ENCODE measurements at places on chromosomes 3 and 15. TPM values are rescaled to one million over a fixed set of nuclear protein-coding genes. Genes with fewer than 3 reads are reported as not detected.

Gene BBX
- 81.8 TPM for total RNA-seq

DNA sequence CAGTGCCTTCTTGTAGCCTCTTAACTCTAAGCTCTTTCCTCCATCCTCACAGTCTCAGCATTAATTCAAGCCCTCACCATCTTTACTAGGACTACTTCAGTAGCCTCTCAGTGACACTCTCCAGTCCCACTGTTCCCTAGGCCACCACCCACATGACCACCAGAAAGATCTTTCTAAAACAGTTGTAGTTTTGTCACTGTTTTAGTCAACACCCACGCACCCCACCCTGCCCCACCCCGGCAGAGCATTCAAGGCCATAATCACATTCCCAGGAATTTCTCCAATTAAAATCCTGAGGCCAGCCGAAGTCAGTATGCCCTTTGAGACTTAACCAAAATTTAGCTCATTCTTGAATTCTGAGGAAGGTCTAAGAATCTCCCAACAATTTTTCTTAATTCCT is 31.2 kb upstream of the PSMD6 start:
- DNase-seq: no peak

DNA sequence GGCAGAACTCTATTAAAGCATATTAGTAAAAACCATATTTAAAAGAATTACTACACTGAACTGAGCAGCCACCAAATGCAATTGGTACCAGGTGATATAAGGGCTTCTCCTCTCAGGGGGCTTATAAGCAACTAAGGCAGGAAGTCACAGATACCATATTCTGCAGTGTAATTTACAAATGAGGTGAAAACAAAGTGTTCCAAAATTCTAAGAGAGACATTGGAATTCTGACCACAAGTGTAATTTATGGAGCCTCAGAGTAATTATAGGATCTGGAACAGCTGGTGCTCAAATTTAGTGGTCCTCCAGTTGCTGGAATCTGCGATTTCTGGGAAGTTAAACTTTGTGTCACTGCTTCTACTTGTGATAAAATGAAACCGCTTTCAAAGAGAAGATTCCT is 3.1 kb upstream of the NR1I2 start:
- DNase-seq: no peak

- no peak for DNase-seq
These were observed 138.0 kb upstream of the BHLHE40 start for GRCh38 chr3:4841225-4841624.

- DNase-seq: no peak
These were observed 41.3 kb downstream of the CA12 start for GRCh38 chr15:63340353-63340752.

DNA sequence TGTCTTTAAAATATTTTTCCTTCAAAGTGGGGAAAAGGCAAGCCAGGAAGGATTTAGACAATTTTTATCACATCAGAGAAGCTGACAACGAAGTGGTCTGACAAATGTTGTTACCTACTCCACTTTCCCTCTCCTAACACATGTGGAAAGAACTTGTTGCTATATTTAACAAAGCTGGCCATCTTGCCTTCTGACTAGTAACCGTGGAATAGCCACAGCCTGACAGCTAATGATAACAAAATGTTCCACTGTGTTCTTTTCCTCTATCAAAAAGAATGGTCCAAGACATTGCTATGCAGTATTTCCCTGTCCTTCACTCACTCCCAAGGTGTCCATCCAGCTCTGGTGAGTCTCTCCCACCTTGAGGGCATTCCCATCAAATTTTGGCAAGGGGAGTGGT is 481.4 kb upstream of the THBS1 start:
- no peak for DNase-seq

DNA sequence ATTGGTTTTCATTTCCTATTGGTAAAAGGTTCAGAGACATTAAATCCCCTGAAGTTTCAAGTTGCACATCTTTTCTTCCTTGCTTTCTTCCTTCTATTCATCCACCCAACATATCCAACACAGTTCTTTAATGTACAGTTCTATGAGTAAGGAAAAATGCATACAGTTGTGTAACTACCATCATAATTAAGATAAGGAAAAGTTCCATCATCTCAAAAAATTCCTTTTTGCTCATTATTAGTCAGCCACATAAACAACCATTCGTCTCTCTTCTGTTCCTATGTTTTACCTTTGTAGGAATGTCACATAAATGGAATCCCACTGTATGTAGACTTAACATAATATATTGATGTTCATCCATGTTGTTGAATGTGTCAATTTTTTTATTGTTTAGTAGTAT is 211.1 kb upstream of the ADAMTS9 start:
- no peak for DNase-seq

- peak; percentile 91 for DNase-seq
These were observed at the start of the genes CYB561D2 and NPRL2 for GRCh38 chr3:50350527-50351322. Gene CYB561D2, plus strand, starts transcription at chr3:50350862. Its CDS starts 572 bp downstream, at chr3:50351434. Gene NPRL2, minus strand, starts transcription at chr3:50350775. Its CDS starts 123 bp downstream, at chr3:50350652.

GRCh38 chr15:24075420-24076089 is 388.4 kb upstream of the NDN start:
- DNase-seq: no peak

DNA sequence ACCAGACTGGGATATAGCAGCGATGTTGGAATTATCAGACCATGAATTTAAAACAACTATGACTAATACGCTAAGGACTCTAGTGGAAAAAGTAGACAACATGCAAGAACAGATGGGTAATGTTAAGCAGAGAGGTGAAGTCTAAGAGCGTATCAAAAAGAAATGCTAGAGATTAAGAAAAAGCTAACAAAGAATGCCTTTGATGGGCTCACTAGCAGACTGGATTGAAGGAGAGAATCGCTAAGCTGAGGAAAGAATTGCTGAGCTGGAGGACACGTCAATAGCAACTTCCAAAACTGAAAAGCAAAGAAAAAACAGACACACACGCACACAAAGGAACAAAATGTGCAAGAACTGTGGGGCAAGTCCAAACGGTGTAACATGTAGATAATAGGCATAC is 20.0 kb upstream of the CMTM6 start:
- no peak for DNase-seq

Gene SAMD7
- total RNA-seq: not detected

DNA sequence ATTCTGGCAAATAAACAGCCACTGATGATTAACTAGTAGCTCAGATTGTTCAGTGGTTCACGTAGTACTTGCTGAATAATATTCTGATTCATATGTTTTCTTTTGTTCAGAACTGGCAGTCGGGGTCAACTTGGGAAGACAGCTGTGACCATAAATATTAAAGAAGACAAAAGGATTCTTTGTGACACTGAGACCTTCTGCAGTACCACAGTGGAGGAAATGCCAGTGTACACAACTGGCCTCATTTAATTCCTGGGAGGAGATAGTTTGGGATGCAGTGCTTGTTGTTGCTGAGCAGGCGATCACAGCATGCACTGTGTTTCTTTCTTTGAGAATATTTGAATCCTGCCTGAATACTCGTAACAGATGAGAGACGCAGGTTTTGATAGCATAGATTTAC is 26.7 kb upstream of the MCF2L2 start:
- peak; percentile 72 for DNase-seq

GRCh38 chr3:3353153-3353552 is 173.7 kb upstream of the CRBN start:
- DNase-seq: no peak

Gene APBA2
- 11.2 TPM for total RNA-seq

GRCh38 chr15:38531509-38531908 is 33.1 kb downstream of the RASGRP1 start:
- peak; percentile 88 for DNase-seq

Gene DUOXA2
- 0.05 TPM for total RNA-seq

Gene FBXO45
- 26.6 TPM for total RNA-seq

GRCh38 chr3:166405896-166406295 is 568.7 kb upstream of the BCHE start:
- peak; percentile 3 for DNase-seq

Gene ATP8B4
- total RNA-seq: 0.89 TPM

DNA sequence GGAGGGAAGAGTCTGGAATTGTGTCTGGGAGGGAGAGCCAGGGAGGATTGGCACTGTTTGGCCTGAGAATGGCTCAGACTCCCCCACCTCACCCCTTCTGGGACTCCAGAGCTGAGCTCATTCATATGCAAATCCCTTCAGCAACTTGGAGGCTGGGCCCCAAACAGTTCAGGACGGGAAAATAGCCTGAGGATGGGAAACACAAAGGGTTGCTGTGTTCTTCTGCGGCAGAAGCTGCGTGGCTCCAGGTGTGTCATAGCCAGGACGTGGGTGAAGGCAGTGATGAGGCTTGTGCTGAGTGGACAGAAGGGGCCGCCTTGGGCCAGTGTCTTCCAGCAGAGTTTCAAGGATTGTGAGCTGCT is 16.6 kb downstream of the MASP1 start:
- peak; percentile 57 for DNase-seq

DNA sequence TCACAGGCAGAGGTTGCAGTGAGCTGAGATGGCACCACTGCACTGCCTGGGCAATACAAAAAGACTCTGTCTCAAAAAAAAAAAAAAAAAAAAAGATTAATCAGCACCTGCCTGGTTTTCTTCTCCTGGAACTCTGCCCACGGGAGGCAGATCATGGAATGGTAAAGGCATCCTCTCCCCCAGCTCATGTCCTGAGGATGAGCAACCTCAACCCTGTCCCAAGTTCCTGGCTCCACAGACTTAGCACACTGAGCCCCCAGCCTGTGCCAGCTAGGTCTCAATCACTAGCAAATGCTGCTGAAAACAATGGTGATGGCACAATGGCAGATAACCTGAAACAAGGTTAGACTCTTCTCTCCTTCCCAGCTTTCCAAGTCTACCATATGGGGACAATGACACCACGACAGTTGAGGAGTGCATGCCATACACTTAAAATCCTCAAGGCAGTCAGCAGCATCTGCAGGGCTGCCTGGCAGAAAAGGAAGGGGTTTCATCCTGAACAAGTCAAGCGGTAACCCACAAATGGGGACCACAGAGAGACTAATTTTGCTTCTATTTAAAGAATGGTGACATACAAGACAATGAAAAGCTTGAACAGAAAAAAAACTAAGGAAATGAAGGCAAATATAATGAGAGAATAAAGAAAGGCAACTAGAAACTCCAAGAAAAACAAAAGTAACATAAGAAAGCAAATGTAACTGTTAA is 4.8 kb downstream of the CLN6 start:
- no peak for DNase-seq

Gene IQCF5
- total RNA-seq: not detected

DNA sequence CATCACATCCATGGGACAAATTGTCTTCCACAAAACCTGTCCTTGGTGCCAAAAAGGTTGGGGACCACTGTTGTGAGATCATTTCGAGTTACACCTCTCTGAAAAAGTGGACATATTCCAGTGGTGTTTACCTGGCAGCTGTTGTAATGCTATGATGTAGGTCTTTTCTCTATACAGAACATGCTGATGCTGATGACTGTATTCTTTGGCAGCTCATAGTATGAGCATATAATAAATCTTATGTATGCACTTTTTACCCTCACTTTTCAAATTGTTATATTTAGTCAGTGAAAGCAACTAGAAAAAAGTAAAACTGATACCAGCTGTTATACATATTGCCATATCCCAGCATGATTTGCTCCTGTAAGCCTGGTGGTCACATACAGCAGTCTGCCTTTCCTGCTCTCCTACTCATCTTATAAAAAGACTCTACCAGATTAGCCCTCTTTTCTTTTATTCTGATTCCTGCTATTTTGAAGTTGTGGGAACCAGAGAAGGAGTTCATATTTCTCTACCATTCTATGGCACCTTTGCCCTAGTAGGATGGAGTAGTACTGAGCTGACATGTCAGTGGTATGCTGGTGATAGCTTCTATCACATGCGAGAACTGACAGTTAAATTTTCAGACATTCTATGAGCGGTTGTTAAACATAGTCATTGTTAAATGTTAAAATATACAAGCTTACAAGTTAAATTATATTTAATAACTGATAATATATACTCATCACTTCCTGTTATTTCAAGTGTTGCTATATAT is 128.7 kb downstream of the FNDC3B start:
- no peak for DNase-seq

DNA sequence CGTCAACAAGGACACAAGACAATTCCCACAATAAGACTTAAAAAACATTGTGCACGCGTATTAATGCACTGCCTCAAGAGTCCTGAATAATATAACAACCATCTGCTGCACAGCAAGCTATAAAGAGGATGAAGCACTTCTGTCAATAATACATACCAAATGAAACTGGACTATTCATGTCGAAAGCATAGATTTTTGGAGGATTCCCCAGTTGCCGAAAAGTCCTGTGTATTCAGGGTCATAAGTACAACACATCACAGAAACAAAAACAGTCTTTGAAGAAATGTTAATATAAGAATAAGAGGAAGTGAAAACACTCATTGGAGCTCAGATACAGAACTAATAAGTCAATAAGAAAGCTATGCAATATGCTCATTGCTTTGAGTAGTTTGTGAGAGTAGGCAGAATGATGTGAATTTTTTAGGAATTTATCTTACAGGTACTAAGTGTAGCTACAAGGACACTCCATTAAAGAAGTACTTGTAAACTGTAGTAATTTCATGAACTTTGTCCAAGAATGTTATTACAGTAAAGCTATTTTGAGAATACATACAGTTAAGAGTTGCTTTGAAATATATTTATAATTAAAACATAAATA is 31.6 kb downstream of the CBLB start:
- DNase-seq: no peak

Gene CLK3
- total RNA-seq: 60.7 TPM

DNA sequence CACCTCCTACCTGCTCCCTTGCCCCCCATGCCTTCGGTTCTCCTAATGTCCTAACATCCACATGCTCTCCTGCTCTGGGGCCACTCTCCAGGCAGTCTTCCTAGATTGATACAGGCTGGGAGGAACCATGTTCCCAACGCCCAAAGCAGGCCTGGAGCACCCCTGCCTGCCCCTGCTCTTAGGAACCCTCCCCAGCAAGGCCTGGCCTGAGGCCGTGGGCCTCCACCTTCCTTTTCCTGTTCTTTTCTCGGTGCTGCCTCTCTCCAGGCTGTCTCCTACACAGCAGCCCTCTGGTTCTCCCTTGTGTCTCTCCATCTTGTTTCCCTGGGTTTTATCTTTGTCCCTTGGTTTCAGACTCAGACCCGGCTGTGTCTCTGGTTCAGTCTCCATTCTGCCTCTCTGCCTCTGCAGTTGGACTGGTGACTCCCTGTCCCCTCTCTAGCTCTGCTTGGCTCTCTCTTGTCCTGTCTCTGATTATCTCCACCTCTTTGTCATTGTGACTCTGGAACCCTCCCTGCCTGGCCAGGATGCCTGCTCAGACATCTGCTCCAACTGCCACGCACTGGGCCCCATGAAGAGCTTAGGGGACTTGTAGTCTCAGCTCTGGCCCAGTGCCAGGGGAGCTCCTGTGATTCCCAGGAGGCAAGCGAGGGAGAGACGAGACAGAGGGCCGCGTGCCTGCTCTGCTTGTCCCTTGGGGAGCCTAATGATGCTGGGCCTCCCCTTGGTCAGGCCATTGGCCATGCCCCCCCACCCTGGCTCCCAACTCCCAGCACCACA is 26.0 kb upstream of the RPL29 start:
- no peak for DNase-seq

GRCh38 chr15:38260077-38260476 is 7.4 kb downstream of the SPRED1 start:
- peak; percentile 45 for DNase-seq

DNA sequence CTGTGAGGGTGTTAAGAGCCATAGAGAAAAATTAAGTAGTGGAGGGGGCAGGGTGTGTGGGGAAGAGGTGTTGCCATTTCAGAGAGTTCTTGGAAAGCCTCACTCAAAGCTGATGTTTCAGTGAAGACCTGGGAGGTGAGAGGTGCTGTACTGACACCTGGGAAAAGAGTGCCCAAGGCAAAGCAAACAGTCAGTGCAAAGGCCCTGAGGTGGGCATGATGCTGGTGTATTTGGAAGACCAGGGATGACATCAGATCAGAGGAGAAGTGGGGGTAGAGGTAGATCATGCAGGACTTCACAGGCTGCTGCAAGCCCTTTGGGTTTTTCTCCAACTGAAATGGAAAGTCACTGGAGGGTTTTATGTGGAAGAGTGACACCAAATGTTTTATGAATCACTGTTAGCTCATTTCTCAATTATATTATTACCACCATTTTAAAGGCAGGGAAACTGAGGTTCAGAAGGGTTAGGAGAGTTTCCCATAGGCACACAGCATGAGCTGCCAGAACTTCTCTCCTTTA is 42.8 kb upstream of the SMAD3 start:
- DNase-seq: peak; percentile 36
